ENCODE measurements at places on chromosomes 1 and 21.

DNA sequence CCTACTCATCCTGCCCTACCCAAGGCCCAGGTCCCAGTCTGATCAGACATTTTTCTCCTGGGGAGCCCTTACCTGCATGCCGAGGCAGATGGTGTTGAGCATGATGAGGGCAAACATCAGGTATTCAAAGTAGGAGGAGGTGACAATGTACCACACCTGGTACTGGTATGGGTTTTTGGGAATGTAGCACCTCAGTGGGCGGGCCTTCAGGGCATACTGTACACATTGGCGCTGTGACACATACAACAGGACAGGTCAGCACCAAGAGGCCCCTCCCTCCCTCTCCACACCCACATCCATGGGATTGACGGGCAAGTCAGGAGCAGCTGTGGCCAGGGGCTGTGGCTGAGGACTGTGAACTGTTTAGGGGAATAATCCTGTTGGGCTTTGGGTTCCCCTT, 37.1 kb upstream of the KIF21B start:
- DNase-seq = no peak

- DNase-seq = no peak
Measured at GRCh38 chr21:44884097-44884496, 10.6 kb upstream of the PTTG1IP start.

GRCh38 chr1:170114906-170115305, 30.9 kb upstream of the NTMT2 start:
- DNase-seq = no peak

- no peak for DNase-seq
Measured at GRCh38 chr1:230274254-230274653, 151.9 kb downstream of the PGBD5 start.

DNA sequence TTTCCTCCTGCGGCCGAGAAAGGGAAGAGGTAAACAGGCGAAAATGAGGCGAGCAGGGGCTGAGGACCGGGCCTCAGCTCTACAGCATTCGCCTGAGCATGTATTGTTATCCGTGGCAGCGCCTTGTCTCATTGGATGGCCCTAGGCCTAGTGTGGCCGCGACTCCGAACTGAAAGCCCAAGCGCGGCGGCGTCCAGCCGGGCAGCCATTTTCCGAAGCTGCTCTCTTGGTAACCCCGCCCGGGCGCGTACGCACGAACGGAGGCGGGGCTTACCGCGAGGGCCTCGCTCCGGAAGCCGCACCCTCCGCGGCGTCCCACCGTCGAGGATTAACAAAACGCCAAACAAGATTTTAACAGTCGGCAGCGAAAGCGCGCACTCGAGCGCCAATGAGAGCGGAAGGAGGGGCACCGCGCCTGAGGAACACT, 797 bp upstream of the USP1 start:
- DNase-seq = no peak

DNA sequence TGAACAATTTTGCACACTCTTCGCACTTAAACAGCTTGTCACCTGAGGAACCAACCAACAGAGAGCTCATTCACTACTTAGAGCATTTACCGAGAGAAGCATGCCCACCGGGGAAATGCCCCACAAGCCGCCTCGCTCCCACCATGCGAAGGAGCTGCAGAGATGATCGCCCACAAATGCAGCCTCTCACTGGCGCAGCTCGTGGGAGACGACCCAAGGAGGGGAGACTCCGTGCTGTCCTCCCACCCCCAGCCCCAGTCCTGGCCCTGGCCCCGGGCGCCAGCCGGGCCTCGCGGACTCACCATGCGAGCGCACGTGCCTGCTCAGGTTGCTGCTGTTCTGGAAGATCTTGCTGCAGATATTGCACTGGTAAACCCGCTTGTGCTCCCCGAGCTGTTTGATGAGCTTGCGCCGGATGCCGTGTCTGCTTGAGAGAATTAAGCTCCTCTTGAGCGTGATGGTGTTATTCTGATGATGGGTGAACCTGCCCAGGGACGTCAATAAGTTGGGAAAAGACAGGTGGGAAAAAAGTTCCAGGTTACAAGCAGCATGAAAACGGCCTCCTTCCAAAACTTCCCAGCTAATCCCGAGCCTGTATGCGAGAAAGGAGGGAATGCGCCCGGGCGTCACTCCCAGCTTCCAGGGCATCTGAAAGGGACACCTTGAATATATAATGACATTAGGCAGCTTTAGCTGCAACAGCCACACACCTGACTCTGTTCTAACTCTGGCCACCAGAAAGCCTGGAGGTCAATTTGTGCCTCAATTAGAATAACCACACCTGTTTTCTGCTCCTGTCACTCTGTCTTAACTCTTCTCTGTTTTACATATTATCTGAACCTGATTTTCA, 42.8 kb downstream of the PRDM15 start:
- no peak for DNase-seq

DNA sequence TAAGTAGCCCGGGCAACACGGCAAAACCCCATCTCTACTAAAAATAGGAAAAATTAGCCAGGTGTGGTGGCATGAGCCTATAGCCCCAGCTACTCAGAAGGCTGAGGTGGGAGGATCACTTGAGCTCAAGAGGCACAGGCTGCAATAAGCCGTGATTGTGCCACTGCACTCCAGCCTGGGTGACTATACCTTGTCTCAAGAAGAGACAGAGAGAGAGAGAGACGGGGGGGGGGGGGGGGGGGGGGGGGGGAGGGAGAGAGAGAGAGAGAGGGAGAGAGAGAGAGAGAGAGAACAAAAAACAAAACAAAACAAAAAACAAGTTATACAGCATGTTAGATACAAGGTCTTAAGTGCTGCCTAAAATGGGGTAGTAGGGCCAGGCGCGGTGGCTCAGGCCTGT, 77.8 kb upstream of the ZNF281 start:
- DNase-seq = no peak

DNA sequence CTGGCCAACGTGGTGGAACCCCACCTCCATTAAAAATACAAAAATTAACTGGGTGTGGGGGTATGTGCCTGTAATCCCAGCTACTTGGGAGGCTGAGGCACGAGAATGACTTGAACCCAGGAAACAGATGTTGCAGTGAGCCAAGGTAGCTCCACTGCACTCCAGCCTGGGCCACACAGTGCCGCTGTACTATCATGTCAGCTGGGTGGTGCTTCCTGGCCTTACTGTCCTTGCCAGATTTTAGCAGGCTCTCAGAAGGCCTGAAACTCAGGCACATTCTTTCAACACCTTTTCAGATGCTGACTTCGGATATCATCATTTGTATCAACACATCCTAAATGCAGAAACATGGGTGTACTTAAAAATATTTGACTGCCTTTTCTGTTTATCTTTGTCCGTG, 31.6 kb upstream of the NBL1 start:
- no peak for DNase-seq

DNA sequence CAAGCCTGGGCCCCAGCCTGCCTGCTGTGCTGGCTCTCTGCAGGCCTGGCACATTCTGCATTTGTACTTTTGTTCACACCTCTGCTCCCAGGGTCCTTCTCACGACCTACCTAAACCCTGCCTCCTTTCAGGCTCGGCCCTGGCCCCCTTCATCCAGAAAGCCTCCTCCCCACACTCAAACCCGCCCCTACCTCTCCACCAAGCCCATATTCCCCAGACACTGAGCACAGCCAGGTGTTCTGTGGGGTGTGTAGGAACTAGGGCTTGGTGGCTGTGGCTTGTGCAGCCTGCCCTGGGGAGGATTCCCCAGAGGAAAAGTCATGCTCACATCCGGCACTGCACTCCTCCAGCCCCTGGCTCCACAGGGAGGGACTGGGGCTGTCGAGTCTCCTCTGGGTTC, 8.2 kb upstream of the MIXL1 start:
- no peak for DNase-seq

GRCh38 chr1:85049735-85050166, 1.5 kb upstream of the MCOLN3 start:
- DNase-seq = no peak

DNA sequence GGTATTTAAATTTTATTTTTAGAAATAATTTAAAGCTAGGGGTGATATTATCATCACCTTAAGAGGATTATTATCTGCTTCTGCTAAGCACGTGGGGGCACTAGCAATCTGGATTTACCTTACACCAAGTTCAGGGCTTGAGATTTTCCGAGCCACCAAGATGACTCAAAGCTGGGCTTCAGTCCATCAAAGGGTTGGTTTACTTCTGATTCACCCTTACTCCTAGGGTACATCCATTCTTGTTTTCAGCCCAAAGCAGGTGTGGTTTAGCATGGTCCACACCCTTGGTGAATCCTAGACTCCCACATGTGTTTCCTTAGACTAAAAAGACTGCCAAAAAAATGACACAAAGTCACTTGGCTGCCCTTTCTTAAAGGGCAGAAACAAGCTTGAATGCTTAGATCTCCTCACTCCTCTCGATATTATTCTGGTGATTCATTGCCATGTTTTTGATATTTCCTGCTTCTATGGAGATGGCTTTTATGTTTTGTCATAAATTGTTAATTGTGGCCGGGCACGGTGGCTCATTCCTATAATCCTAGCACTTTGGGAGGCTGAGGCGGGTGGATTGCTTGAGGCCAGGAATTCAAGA, 9.8 kb upstream of the PRSS38 start:
- no peak for DNase-seq

- DNase-seq = no peak
Measured at GRCh38 chr1:192376374-192376773, 59.6 kb downstream of the RGS21 start.

DNA sequence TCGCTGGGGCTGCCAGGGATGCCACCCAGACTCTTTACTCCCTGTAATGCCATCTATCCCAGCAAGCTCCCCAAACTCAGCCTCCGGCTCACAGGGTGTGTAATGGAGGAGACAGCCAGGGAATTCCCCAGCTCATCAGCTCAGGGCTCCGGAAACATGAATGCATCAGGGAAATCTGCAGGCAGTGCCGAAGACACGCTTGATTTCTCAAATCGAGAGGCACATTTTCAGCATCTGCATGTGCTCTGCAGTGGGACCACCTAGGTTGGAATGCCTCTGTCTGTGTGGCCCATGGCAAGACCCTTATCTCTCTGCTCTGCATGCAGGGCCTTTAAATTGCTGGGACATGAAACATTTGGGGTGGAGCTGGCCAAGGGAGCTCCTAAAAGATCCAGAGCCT, 170.1 kb downstream of the TRABD2B start:
- DNase-seq = no peak

- no peak for DNase-seq
Measured at GRCh38 chr1:31417148-31417547, 4.1 kb downstream of the SERINC2 start.

DNA sequence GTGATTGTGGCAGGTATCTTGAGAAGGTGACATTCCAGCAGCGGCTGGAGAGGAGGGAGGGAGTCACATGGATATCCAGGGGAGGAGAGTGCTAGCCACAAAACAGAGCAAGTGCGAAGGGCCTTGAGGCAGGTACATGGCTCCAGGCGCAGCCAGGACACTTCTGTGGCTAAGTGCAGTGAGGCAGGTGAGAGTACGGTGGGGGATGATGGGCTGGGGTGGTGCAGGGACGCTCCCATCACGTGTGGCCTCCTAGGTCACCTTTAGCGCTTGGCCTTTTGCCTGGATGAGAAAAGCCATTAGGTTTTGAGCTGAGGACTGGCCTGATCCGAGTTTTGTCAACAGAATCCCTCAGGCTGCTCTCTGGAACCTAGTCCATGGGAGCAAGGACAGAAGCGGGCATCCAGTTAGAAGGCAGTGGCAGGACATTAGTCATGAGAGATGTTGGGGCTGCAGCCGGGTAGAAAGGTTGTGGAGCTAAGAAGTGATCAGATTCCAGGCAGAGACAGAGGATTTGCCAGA, 31.6 kb downstream of the SMYD2 start:
- DNase-seq = no peak

- no peak for DNase-seq
Measured at GRCh38 chr1:26212726-26213125, 21.3 kb upstream of the CEP85 start.

- DNase-seq = peak; percentile 51
Measured at GRCh38 chr1:223775054-223775453, 62.7 kb downstream of the CAPN2 start.

DNA sequence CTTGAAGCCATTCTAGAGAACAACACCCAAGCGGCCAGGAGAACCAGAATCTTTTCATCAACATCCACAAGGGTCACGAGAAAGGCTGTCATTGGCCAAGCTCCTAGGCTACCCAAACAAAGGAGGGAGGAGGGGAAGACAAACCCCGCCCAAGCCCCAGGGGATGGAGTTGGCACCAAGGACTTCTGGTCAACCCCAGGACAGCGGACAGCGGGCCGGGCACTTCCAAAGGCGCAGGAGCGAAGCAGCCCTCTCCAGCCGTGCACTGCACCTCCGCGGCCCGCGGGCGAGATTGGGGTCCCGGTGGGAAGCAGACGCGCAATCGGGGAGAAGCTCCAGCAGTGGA, at the start of gene CLIC6:
Gene CLIC6, plus strand, starts transcription at position 192 of the 346 bp plus-strand sequence. CDS start 395 bp downstream, outside the sequence.
- DNase-seq = no peak

GRCh38 chr1:21338573-21339355, 48.5 kb upstream of the ECE1 start:
- peak; percentile 83 for DNase-seq

- DNase-seq = no peak
Measured at GRCh38 chr1:94382201-94382600, 36.0 kb upstream of the ABCD3 start.

DNA sequence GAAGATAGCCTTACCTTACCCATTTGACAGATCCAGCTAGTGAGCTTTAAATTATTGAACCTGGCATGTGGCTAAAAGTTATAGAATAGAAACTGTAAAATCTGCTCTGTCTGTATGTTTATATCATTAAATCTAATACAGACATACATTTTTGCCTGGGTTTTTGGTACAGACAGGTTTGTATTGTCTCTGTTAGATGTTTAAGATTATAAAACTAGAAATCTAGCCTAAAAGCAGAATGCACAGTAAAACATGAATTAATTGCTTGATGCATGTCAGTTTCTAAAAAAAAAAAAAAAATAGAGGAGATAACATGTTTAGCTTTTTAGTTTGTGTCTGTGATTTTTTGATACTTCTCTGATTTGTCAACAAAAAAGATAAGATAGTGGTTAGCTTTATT, 477.6 kb upstream of the LRRC7 start:
- no peak for DNase-seq

DNA sequence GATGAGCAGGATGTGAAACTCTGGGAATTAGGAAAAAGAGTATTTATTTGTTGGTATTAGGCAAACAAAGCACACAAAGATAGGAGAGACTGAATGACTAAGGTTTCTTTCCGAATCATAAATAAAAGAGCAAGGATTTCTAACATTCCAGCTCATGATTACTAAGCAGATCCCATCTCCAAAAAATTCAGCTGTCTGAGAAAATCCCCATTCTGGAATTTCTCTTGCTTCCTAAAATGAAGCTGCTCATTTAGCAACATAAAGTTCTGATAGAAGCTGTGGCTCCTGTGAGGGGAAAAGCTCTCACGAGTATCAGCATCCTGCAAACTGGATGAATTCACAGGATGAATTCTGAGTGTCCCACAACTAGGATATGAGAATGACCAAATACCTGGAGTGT, 6.7 kb upstream of the SH2D5 start:
- DNase-seq = no peak

- no peak for DNase-seq
Measured at GRCh38 chr1:244113532-244114320, 62.6 kb downstream of the ZBTB18 start.

GRCh38 chr1:78668427-78668826, 18.8 kb downstream of the IFI44 start:
- DNase-seq = no peak

- no peak for DNase-seq
Measured at GRCh38 chr1:68162761-68163160, 69.6 kb downstream of the WLS start.

- no peak for DNase-seq
Measured at GRCh38 chr1:98179151-98179773, 258.4 kb upstream of the DPYD start.
